ELF-1 (cell line): ENCODE measurements at places on chromosomes 12 and 14.

DNA sequence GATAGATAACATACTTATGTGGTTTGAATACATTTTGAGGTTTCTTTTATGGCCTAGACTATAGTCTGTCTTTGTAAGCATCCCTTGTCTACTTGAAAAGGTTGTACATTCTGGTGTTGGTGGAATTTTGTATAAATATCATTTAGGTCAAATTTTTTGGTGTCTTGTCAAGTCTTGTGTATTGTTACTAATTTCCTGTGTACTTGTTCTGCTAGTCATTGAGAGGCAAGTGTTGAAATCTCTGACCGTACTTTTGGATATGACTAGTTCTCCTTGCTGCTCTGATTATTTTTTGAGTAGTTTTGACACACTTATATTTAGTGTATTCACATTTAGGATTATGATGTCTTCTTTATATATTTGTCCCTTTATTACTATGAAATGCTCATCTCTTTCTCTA lies 219.6 kb downstream of the CCDC91 start:
- DNase-seq, result no peak

DNA sequence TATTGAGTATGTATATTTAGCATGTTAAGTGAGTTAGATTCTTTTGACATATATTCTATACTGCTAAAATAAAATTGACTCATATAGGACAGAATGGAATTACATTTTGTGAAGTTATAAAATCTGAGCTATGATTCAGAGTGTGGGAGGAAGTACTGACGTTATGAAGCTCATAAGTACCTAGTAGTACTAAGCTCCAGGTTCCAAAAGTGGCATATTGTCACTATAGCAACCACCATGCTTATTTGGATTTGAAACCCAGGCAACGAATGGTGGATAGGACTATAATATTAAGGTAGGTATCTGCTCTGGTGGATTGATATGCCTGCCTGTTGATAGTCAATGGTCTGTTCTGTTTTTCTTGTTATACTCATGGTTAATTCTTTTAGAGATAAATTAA lies 2.2 kb upstream of the FBXO33 start:
- DNase-seq, result no peak

DNA sequence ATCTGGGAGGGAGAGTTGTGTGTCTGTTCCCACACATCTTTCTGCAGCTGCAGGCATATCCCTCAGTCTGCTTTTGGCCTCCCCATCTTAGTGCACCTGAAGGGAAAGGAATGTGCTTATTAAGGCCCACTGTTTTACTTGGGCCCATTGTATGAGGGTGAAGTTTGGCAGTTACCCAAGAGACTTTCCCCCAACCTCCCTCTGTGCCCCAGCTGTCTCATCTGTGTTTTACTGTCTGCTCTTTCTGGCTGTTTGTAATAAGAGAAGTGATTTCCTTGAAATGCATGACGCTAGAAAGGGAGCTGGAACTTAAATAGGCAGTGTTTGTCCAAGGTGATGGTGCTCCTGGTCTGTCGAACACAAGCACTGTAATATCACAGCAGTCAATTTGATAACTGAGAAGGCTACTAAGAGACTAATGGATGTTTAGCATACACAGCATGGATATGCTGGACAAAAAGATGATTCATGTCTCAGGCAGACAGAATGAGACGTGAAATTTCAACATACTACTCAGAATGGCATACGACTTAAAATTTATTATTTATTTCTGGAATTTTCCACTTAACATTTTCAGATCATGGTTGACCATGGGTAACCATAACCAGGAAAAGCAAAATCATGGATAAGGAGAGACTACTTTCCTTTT lies 43.6 kb downstream of the FSCB start:
- DNase-seq, result no peak

DNA sequence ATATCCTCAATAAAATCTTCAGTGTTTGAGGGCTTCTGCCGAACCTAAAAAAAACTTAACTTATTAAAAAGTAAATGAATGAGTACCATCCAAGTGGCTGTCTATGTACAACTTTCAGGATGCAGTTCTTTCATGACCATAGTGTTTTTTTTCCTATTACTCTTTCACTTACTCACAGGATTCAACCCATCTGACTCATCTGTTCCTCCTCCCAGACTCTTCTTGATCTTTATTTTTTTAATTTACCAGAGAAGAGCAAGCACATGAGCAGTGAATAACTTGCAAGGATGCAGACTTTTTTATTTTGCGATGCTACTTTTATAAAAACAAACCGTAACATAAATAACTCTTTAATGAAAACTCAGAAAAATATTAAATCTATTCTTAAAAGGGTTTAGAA lies 24.5 kb downstream of the RECQL start:
- no peak for DNase-seq

DNA sequence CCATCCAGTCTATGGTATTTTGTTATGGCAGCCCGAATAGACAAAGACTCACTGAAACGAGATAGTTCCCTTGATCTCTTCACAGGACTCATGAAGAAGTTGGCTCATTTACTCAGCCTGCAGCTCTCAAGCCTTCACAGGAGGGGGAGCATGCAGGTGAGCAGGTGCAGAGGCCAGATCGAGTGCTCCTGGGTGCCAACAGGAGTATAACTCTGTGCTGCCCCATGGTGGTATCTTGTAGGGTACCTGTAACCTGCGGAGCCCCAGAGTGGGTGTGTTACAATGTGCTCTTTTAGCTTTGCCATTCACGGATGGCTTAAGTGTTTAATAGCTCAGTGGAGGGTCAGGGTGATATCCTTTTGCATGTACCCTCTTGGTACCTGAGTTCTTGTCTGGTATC lies 159.5 kb downstream of the METTL25 start:
- DNase-seq, result no peak

DNA sequence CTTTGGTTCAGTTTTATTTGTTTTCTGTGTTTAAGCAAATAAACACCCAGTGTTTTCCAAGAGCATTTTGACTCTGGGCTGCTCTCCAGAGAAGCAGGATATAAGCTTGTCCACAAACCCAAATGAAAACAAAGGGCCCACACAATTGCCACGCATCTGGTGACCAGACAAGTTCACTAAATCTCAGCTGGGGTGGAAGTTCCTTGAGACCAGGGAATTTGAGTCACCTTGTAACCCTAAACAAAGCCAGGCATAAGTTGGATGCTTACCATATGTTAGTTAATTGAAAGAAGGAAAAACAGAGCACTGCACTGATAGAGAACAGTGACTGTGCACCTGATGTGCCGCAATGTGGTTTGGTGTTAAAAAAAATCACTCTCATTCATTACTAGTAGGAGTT lies 1.6 kb upstream of the TXNRD1 start:
- no peak for DNase-seq

- DNase-seq, result no peak
Measured at GRCh38 chr12:97753332-97753731, 290.7 kb downstream of the RMST start.

GRCh38 chr14:95432144-95433093 lies 84.0 kb downstream of the SYNE3 start:
- DNase-seq, result peak; percentile 76

GRCh38 chr12:94623161-94623920 lies 27.0 kb downstream of the TMCC3 start:
- no peak for DNase-seq

GRCh38 chr12:121568971-121569751 lies 11.7 kb downstream of the KDM2B start:
- DNase-seq, result peak; percentile 46

DNA sequence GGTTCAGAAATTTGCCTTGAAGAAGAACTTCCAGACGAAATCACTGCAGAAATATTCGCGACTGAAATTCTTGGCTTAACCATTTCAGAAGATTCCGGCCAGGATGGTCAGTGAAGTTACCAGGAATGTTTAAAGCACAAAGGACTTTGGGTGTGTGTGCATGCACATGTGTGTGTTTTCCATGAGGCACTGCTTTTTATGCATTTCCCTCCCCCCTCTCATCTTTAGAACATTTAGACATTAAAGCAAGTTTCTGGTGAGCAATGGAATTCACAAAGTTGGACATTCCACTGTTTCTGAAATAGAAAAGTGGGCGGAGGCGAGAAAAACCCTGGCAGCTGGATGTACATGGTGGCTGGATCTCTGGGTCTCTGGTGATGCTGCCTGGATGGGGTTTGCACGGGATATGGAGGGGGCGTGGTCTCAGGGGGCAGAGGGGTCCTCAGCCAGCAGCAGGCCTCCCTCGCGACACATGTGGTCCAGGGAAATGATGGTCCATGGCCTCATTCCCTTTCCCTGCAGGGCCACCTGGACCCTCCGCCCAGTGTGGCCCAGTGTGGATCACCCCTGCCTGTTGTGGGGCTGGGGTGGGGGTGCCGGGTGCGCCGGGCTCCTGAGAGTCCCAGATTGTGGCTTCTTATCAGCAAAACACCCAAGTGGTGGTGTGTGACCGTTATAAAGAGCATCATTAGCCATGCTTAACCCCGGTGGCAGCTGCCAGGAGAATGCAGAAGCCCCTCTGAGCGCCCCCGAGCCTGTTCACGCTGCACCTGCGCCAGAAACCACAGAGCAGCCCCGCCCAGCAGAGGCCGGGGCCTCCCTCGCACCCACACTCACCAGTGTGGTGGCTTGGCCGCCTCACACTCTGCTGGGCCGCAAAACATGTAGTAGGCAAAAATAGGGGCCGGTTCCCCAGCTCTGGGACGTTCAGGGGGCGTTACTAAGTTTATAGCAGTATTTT lies 17.8 kb upstream of the BCL7A start:
- DNase-seq, result no peak

GRCh38 chr12:105047308-105047707 lies 37.0 kb downstream of the ALDH1L2 start:
- DNase-seq, result no peak

DNA sequence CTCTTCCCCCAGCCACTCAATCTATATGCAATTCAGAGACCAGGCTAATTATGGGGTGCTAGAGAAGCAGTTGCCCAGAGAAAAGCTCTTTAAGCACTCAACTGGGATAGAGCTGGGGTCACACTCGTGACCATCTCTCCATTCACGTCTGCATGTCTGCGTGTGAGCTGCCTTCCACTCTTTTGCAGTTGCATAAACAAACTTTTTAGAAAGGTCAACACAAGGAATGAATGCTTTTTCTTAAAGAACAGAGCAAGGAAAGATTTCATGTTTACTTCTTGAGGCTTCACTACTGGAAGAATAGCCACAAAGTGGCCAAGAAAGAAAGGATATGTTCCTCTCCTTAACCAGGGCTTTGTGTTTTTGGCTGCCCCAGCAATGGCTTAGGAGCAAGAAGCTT lies 151.1 kb downstream of the SAMD4A start:
- DNase-seq, result no peak

- DNase-seq, result no peak
Measured at GRCh38 chr12:125882141-125882540, 816.9 kb downstream of the AACS start.

GRCh38 chr12:113329791-113330417 lies 5.0 kb downstream of the SLC8B1 start:
- no peak for DNase-seq

- peak; percentile 30 for DNase-seq
Measured at GRCh38 chr14:102363182-102363943, 622 bp downstream of the TECPR2 start.

GRCh38 chr12:124130691-124131591 lies 157.9 kb downstream of the ZNF664 start:
- peak; percentile 47 for DNase-seq

- DNase-seq, result no peak
Measured at GRCh38 chr12:6226002-6226678, 25.9 kb downstream of the CD9 start.

DNA sequence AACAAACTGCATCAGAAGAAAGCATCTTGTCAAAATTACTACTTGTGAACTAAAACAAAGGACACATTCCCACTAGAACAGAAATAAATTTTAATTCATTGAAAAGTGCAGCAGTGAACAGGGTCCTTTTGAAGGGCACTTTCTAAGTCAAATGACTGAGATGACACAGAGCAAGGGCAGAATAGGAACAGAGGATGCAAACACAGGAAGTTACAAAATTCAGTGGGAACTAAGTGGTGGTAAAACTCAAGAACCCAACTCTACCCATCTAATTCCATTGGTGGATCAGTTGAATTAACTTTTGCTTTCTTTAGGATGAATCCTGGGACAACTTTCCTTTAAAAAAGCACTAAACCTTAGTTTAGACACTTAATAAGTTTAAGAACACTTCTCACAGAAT lies 45.8 kb downstream of the GNS start:
- no peak for DNase-seq

DNA sequence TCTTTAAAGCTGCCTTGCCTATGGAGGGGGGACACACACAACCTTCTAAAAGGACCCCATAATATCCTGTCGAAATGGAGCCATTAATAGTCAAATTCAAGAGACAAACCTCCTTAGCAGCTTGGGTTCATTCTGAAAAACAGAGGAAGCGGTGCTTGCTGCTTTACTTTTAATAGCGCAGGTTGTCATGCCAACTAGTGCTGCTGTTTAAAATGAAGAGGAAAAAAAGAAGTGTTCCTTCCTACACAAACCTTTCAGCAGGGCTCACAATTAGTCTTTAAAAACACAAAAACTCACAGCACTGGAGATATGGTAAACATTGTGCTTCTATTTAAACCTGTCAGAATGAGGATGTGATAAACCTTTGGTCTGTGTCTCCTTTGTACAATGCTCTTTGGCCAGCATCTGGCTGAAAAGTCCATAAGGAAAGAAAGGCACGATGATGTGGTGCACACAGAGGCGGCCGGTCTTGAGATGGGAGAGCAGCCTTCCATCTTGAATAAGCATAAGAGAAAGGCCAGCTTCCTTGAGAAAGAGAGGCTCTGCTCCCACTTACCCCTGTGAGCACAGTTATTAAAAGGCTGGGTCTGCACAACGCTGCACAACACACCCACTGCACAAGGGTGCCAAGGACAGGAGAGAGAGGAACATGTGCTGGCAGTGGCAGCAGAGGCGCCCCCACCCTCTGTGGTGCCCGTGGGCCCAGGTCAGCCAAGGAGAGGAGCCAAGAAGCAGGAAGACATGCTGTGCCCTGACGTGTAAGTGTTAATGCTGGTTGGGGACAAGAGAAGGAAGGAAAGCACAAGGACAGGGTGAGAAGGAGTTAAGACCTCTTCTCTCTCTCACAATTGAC lies 144.6 kb downstream of the TTC7B start:
- DNase-seq, result no peak

GRCh38 chr14:100153560-100153959 lies 5.9 kb downstream of the DEGS2 start:
- no peak for DNase-seq

DNA sequence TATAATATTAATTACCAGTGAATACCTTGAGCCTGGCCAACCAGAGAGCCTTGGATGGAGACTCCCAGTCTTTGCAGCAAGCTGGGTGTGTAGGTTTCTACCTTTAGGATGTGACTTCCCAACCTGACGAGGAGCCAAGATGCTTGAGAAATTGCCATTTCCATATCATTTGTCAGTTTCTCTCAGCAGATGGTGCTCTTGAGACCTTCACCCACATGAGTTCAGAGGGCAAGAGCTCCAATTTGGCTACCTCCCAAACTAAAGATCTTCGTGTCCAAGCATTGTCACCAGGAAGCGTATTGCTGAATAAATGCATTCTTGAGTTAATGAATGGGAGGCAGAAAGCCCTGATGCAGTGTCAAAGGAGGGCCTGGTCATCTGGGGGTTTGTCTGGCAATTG lies 106.4 kb upstream of the TBX5 start:
- peak; percentile 4 for DNase-seq
